ENCODE measurements at places on chromosomes 7 and 10. TPM values are rescaled to one million over a fixed set of nuclear protein-coding genes. Genes with fewer than 3 reads are reported as not detected.

The HPSE2 gene
- 0.06 TPM for polyA plus RNA-seq

The LBX1 gene
- polyA plus RNA-seq = not detected

The CALML3 gene
- 0.36 TPM for polyA plus RNA-seq

The IFIT2 gene
- 2.5 TPM for polyA plus RNA-seq

The CYP26A1 gene
- polyA plus RNA-seq = not detected

The SFRP5 gene
- 86.2 TPM for polyA plus RNA-seq

The SGPL1 gene
- 7.3 TPM for polyA plus RNA-seq

The TMEM196 gene
- polyA plus RNA-seq = not detected

The TRIM8 gene
- 174 TPM for polyA plus RNA-seq

The PTF1A gene
- polyA plus RNA-seq = not detected
